ENCODE measurements at places on chromosomes 6 and 20.

DNA sequence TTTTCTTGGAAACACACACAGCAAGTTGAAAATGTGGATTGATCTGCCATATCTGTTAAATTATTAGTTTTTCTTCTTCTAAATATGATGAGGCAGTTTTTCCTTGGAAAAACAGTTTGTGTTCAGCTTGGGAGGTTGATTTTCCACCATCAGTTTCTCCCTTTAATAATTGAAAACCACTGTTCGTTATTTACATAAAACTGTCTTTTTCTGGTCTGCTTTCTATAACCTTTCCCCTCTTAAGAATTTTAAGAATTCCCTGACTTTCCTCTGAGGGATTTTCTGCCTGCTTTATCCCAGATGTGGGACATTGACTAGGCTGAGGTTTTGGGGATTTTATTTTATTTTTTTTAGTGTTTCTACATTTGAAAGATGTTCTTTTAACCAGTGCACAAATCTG, 27.2 kb downstream of the DSE start:
- DNase-seq: no peak

- no peak for DNase-seq
These were observed 61.8 kb upstream of the HDAC2 start for GRCh38 chr6:114032721-114033120.

DNA sequence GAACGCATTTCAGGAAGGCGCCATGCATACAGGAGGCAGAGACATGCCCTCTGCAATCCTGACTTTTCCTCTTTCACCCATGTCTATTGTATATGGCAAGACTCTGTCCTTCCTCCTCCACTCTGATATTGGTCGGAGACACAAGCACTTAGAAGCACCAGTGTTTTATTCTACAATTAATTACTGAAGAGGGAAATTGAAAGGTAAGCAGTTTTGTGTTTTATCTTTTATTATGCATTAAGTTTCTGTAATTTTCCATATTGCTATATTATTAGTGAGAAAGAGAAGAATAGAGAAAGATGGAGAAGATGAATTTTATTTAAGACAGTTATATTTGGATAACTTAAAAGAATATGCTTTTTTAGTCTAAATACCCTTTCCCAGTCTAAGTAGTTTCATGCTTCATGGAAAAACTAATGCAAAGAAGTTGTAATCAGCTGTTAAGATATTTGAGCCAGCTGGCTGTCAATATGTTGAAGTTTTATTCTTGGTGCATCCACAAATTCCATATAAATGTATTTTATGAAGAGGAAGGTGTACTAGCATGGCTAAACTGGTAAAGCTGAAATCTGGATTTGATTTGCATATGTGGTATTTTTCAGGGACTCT, 13.6 kb downstream of the ARID1B start:
- DNase-seq: no peak

- DNase-seq: no peak
These were observed 179.9 kb downstream of the ZDHHC14 start for GRCh38 chr6:157560691-157561413.

GRCh38 chr6:14880677-14881076, 365.2 kb upstream of the JARID2 start:
- DNase-seq: no peak

- DNase-seq: no peak
These were observed 264.3 kb upstream of the PLN start for GRCh38 chr6:118283766-118284165.

DNA sequence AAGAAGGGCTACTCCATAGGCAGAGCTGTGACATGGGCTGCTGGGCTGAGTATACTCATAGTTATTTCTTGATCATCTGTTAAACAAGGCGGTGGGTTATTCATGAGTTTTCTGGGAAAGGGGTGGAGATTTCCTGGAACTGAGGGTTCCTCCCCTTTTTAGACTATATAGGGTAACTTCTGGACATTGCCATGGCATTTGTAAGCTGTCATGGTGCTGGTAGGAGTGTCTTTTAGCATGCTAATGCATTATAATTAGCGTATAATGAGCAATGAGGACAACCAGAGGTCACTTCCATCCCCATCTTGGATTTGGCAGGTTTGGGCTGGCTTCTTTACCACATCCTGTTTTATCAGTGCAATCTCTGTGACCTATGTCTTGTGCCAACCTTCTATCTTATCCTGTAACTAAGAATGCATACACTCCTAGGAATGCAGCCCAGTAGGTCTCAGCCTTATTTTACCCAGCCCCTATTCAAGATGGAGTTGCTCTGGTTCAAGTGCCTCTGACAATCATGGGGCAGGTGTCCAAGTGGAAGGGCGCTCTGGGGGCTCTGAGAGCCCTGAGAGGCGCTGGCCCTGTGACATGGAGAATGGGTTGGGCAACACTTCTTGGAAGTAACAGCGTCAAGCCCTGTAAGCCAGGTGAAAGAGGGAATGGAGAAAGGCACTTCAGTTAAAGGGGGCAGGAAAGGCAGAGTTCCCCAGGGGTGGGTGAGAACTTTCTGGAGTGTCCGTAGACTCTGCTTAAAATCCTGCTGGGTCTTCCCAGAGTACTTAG, 354.2 kb upstream of the SULF2 start:
- DNase-seq: no peak

GRCh38 chr20:23320317-23320716, 30.3 kb upstream of the NXT1 start:
- DNase-seq: no peak

- no peak for DNase-seq
These were observed 20.3 kb downstream of the ANKS1A start for GRCh38 chr6:34909320-34909883.

DNA sequence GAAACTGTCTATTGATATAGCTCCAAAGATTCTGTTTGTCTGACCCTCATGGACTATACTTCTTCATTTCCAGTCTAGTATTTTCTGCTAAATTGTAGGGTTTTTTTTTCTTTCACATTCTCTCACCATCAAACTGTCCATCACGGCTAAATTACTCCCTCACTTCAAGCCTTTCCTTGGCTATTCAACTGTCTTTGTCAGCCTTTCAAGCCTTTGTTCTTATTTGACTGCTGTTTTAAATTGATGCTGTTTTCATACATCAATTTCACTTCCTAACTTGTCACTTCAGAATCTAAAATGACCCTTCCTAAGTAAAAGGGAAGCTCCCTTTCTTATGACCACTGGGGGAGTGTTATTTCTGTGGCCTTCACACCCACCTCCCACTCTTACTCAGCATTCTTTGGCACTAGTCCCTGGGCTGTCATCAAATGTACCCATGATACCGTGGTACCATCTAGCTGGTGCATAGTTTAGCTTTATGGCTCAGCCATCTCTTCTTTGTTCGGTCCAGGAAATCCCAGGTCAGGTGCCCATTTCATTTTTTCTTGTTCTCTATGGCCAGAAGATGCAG, 8.6 kb downstream of the GJA1 start:
- DNase-seq: no peak

- DNase-seq: no peak
These were observed 10.9 kb upstream of the ERVFRD-1 start for GRCh38 chr6:11122380-11122779.

GRCh38 chr6:397604-398003, 6.1 kb downstream of the IRF4 start:
- no peak for DNase-seq

DNA sequence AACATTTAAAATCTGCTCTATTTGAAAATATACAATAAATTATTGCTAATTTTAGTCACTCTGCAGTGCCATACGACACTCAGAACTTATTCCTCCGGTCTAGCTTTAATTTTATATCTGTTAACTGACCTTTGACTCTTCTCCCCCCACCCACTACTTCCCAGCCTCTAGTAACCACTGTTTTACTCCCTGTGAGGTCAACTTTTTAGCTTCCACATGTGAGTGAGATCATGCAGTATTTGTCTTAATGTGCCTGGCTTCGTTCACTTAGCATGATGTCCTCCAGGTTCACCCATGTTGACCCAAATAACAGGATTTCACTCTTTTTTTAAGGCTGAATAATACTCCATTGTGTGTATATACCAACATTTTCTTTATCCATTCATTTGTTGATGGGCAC, 80.8 kb downstream of the RPP40 start:
- no peak for DNase-seq

DNA sequence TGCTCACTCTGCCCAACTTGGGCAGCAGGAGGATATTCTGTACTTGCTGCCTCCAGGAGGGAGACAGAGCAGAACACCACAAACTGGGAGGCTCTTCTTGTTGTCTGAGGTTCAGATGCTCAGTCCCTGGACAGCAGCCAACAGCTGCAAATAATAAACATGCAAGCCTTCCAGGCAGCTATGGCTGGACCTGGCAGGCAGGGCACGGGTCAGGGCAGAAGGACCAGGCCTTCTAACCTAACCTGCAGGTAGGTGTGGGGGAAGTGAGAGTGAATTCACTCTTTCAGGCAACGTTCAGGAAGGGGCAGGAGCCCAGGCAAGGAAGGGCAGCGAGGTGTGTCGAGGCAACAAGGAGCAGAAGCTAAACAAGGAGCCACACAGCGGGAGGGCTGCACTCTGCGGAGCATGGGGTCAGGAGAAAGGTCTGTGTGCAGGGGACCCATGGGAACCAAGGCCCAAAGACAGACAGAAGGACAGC, 31.5 kb downstream of the NINL start:
- DNase-seq: no peak

DNA sequence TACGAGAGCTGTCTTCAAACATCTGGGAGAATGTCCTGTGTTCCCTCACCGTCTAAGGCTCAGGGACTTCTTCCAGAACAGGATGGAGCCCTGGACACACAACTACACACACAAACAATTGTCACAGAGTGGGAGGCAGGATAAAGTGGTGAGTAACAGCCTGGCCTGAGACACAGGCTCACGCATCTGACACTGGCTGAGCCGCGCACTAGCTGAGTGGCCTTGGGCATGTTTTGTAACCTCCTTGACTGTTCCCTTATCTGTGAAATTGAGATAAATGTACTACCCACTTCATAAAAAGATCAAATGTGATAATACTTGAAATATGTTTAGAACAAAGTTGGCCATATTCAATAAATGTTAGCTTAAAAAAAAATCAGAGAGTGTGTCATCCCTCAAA, 132.4 kb upstream of the ARMC2 start:
- no peak for DNase-seq

DNA sequence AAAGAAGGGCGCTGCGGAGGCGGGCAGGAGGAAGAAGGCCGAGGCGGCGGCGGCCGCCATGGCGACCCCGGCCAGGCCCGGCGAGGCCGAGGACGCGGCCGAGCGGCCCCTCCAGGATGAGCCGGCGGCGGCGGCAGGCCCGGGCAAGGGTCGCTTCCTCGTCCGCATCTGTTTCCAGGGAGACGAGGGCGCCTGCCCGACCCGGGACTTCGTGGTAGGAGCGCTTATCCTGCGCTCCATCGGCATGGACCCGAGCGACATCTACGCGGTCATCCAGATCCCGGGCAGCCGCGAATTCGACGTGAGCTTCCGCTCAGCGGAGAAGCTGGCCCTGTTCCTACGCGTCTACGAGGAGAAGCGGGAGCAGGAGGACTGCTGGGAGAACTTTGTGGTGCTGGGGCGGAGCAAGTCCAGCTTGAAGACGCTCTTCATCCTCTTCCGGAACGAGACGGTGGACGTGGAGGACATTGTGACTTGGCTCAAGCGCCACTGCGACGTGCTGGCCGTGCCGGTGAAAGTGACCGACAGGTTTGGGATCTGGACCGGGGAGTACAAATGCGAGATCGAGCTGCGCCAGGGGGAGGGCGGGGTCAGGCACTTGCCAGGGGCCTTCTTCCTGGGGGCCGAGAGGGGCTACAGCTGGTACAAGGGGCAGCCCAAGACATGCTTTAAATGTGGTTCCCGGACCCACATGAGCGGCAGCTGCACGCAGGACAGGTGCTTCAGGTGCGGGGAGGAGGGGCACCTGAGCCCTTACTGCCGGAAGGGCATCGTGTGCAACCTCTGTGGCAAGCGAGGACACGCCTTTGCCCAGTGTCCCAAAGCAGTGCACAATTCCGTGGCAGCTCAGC, 780 bp downstream of the ZCCHC3 start:
- peak; percentile 61 for DNase-seq

- no peak for DNase-seq
These were observed 426.9 kb downstream of the HTR1B start for GRCh38 chr6:77036400-77036799.

Data from NK-92 treated with Interleukin-12 subunit alpha and Interleukin-12 subunit beta, amount 100 ng/mL, for 24 hours (cell line).